H1 (cell line): ENCODE measurements at places on chromosomes 7 and 10. TPM values are rescaled to one million over a fixed set of nuclear protein-coding genes. Genes with fewer than 3 reads are reported as not detected.

NPSR1 gene
- not detected in 2 replicates for total RNA-seq

PKD2L1 gene
- total RNA-seq = 0.17 and 0.20 TPM in 2 replicates

PIP gene
- total RNA-seq = not detected in 2 replicates

- no peaks in the 10 kb centered on the region for H3K36me3 ChIP-seq
- no peaks in the 10 kb centered on the region for H3K27me3 ChIP-seq
- H3K4me1 ChIP-seq = no peaks in the 10 kb centered on the region
- H3K4me3 ChIP-seq = no peak overlapping the region
- DNase-seq = no peak
- H3K27ac ChIP-seq = no peak overlapping the region
These were observed 109.6 kb downstream of the BICC1 start for GRCh38 chr10:58622246-58622645.

- H3K4me1 ChIP-seq = no peaks in the 10 kb centered on the region
- no peaks in the 10 kb centered on the region for H3K27me3 ChIP-seq
- H3K4me3 ChIP-seq = no peak overlapping the region
- H3K36me3 ChIP-seq = no peaks in the 10 kb centered on the region
- no peak for DNase-seq
These were observed 511.4 kb downstream of the XPNPEP1 start for GRCh38 chr10:109411917-109412316.

GRCh38 chr10:1574719-1575118, 162.6 kb downstream of the ADARB2 start:
- no peak overlapping the region for H3K4me3 ChIP-seq
- H3K4me1 ChIP-seq = no peaks in the 10 kb centered on the region
- H3K27ac ChIP-seq = no peak overlapping the region
- no peak for DNase-seq
- no peaks in the 10 kb centered on the region for H3K27me3 ChIP-seq

CHST15 gene
- total RNA-seq = 9.1 and 9.4 TPM in 2 replicates

PGAM2 gene
- total RNA-seq = 1.4 and 2.1 TPM in 2 replicates

DNA sequence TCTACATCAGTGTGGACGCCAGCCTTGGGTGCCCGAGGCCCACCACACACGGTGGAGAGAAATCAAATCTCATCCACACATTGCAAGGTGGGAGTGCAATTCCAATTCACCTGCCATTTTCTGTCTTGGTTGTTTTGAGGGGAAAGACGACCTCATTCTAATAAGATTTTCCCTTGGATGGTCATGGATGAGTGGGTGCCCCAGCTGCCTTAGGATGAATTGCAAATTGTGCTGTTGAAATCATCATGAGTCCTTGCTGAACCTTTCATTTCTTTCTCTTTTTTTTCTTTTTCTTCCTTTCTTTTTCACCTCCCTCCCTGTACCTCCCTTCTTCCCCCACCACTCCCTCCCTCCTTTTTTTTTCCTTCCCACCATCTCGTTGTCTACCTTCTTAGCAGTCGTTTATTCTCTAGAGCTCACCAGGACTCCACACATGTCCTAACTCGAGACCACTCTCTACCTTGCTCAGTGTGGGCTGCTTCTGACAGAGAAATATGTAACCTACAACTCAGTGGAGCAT, 266.9 kb upstream of the NFE2L3 start:
- no peaks in the 10 kb centered on the region; the same call in 1 of the 2 replicates for H3K27me3 ChIP-seq
- no peak for DNase-seq
- H3K27ac ChIP-seq = no peak overlapping the region

DNA sequence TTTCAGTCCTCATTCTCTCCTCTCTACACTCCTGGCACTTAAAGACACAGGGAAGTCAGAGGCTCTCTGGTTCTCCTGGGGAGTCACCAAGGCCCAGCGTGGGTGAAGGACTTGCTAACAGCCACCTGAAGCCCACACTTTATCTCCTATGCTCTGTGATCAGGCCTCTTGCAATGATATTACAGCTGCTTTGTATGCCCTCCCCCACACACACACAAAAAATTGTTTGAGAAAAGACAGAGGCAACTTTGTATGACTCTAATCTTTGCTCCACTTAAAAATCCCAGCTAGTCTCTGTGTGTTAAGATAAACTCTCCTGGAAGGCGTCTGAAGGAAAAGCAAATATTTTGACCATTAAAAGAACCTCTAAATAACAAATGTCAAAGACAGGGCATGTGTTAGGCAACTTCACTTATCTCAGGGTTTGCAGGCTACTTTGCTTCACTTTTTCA, 507.2 kb downstream of the TNS3 start:
- H3K4me3 ChIP-seq = no peak overlapping the region
- H3K27me3 ChIP-seq = no peaks in the 10 kb centered on the region
- H3K4me1 ChIP-seq = peaks cover 2% of the 10 kb centered on the region; the same call in 1 of the 2 replicates
- H3K27ac ChIP-seq = no peak overlapping the region
- no peak for DNase-seq

DNA sequence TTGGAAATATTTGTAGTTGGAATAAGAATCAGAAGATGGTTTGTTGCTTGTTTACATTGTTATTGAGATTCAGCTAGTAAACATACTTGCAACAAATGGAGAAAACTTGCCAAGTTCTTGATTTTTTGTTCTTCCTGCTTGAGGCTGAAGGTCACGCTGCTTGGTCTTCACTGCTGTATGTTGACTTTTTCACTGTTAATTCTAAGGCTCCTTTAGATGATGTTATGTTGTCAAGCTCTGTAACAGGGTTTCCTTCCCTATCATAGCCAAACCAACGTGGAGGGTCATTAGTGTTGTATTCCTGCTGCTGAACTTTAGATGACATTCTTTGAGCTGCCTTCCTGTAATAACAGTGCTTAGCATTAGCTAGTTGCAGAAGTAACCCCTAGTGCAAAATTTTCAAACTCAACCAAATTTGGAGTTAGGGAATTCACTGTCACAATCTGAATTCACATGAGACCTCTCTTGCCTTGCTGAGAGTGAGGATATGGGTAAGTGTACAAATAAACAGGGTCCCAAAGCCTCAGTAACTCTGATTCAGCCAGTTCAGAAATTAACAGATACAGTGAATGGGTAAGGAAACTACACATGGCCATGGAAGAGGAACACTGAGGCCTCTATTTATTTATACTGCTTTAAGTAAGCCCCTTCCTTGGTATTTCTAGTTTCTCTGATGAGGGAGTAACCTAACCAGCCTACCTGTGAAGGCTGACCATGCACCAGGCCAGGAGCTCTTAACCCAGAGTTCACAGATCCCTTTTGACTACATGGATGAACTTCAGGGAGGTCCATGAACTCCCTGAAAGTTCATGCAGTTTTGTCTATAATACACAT, 64.6 kb downstream of the FAM185A start:
- no peak for DNase-seq
- H3K4me3 ChIP-seq = no peak overlapping the region
- no peaks in the 10 kb centered on the region for H3K4me1 ChIP-seq
- no peaks in the 10 kb centered on the region for H3K27me3 ChIP-seq
- no peaks in the 10 kb centered on the region for H3K36me3 ChIP-seq
- H3K27ac ChIP-seq = no peak overlapping the region

- no peaks in the 10 kb centered on the region for H3K27me3 ChIP-seq
- peak; percentile 72 for DNase-seq
- H3K4me1 ChIP-seq = peaks cover 8% of the 10 kb centered on the region
- no peaks in the 10 kb centered on the region for H3K36me3 ChIP-seq
These were observed 50.6 kb upstream of the ITGB1 start for GRCh38 chr10:33008499-33009243.

DNA sequence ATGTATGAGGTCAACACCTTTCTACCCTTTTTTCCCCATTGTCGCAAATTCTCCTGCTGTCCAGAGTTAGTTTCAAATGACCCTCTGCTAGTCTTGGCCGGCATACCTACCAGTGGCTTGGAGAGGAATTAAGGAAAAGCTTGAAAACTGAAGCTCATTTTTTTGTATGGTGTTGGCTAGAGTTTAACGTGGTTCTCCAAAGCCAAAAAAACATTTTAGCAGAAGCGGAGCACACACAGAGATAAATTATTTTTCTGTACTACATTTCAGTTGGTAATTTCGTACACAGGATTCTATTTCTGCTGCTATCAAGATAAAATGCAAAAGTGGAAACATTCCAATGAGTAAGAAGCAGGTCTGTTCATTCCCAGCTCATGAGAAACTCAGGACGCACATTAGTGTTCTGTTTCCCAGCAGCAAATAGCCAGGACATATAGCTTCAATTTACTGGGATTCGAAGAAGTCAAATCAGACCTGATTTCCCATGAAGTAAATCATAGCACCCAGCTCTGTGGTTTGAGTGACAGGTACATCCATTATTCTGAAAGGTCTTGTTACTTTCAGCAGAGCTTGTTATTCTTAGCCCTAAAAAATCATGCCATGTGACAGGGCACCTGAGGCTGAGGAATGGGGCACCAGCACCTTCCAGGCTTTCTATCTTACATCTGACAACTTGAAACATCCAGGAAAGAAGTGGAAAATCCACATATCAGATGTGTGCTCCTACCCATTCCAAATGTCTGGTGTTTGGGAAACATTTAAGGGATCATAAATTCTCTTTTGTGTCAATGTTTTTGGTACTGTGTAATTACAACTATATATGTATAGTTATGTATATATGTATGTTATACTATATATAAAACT, 215.9 kb upstream of the C7orf33 start:
- no peak overlapping the region for H3K4me3 ChIP-seq
- no peaks in the 10 kb centered on the region for H3K4me1 ChIP-seq
- no peaks in the 10 kb centered on the region for H3K27me3 ChIP-seq

GRCh38 chr10:79320316-79320715, 27.0 kb upstream of the PPIF start:
- no peak for DNase-seq
- no peaks in the 10 kb centered on the region for H3K27me3 ChIP-seq
- H3K4me1 ChIP-seq = peaks cover 23% of the 10 kb centered on the region
- H3K36me3 ChIP-seq = no peaks in the 10 kb centered on the region

DNA sequence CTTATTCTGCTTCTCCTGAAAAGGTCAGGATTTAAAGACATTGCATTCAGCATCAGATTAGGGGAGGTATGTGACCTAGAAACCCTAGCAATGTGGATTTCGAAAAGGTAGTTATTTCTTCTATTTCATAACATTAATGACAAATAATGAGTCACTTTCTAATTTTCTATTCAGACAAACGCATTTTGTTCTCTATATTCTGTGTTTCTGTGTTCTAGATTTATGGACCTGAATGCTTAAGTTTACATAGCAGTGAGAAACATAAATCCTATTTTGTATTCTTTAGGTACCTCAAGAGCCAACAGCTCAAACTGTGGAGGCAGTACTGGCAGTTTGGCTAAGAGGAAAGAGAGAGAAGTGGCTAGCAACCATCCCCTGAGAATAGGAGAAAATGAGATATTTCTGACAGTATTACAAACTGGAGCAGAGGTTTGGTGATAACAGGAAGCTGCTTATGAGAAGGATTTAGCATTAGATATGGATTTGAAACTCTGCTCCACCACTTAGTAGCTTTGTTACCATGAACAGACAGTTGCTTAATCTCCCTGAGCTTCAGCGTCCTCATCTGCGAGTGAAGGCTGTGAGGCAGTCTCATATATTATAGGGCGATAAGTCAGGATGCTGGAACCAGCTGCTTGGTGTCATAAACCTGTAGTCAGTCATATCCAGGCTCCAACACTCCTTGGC, 28.2 kb downstream of the CDK14 start:
- H3K27me3 ChIP-seq = peaks cover 8% of the 10 kb centered on the region
- no peak overlapping the region for H3K27ac ChIP-seq
- peaks cover 24% of the 10 kb centered on the region for H3K4me1 ChIP-seq
- no peaks in the 10 kb centered on the region for H3K36me3 ChIP-seq

NUTM2B gene
- total RNA-seq = 0.17 and 0.44 TPM in 2 replicates

GRCh38 chr10:72248468-72249151, 25.1 kb upstream of the DDIT4 start:
- no peak overlapping the region; the same call in 1 of the 2 replicates for H3K27ac ChIP-seq
- peaks cover 14% of the 10 kb centered on the region for H3K4me1 ChIP-seq
- H3K36me3 ChIP-seq = no peaks in the 10 kb centered on the region
- no peak overlapping the region for H3K4me3 ChIP-seq
- no peaks in the 10 kb centered on the region; the same call in 1 of the 2 replicates for H3K27me3 ChIP-seq

DNA sequence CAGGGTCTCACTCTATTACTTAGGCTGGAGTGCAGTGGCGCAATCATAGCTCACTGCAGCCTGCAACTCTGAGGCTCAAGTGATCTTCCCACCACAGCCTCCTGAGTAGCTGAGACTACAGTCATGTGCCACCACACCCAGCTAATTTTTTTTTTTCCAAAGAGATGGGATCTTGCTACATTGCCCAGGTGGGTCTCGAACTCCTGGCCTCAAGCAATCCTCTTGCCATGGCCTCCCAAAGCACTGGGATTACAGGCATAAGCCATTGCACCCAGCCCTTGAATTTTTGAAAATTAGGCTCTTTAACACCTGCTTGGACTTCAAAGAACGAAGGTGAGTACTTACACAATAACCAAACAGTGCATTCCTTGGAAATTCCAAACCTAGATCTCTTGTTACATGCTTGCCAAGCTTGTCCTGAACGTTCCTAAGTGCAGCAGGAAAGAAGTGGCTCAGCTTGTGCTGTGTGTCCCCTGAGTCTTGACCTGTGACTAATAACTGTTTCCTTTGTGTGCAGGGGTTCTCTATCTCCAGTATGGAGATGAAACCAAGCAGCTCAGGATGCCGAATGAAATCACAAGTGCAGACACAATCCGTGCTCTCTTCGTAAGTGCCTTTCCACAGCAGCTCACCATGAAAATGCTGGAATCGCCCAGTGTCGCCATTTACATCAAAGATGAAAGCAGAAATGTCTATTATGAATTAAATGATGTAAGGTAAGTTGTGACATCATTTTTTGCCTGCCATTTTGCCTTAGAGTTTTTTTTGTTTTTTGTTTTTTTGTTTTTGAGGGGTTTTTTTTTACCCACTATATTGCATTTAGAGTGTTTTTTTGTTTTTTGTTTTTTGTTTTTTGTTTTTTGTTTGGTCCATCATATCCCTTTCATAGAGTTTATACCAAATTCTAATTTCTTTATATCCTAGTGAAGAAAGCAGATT, 223.8 kb downstream of the KIAA1217 start:
- no peaks in the 10 kb centered on the region for H3K27me3 ChIP-seq
- no peaks in the 10 kb centered on the region for H3K36me3 ChIP-seq
- DNase-seq = no peak
- no peak overlapping the region for H3K4me3 ChIP-seq

DNA sequence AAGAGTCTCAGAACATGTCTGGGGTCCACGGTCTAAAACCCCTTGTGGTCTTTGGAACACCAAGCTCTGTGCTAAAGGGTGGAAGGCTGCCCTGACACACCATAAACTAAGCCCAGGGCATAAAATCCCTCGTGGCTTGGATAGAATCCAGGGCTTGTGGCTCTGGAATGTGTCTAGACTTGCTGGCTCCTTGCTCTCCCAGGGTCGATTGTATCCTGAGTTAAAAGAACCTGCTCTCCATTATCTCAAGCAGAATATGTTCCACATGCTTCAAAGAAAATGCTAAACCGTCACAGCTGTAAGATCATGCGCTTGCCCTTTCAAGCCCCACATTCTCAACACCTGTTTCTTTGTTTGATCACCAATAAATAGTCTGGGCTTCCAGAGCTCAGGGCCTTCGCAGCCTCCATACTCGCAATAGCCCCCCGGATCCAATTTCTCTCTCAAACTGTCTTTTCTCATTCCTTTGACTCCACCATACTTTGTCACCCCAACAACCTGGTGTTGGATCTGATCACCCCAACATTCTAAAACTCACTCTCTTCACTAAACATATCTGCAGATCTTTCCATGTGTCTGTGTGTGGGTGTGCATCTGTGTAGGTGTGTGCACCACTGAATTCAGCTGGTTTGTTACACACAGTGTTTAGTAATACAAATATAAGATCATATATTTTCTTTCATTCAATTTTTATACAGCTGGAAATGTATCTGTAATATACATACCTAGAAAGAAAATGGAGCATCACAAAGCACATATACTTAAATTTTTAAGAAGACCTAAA, 238.5 kb downstream of the ZMYND11 start:
- no peak overlapping the region for H3K4me3 ChIP-seq
- H3K27ac ChIP-seq = no peak overlapping the region
- no peak for DNase-seq
- no peaks in the 10 kb centered on the region for H3K27me3 ChIP-seq
- no peaks in the 10 kb centered on the region; the same call in 1 of the 2 replicates for H3K36me3 ChIP-seq
